Adrenal gland (tissue), 19 donors: ENCODE measurements at places on chromosomes 1 and 21.

GRCh38 chr1:1407636-1408318 lies 684 bp upstream of the MRPL20 start:
- peak overlapping the region; percentile 82 for H3K4me3 ChIP-seq
- H3K4me1 ChIP-seq, result peaks cover 24% of the 10 kb centered on the region
- H3K27ac ChIP-seq, result peak overlapping the region; percentile 69
- H3K27me3 ChIP-seq, result no peaks in the 10 kb centered on the region

- H3K4me3 ChIP-seq, result no peak overlapping the region
- no peaks in the 10 kb centered on the region for H3K36me3 ChIP-seq
- no peaks in the 10 kb centered on the region for H3K4me1 ChIP-seq
Observed at GRCh38 chr1:228075801-228076271, 6.7 kb upstream of the ARF1 start.

DNA sequence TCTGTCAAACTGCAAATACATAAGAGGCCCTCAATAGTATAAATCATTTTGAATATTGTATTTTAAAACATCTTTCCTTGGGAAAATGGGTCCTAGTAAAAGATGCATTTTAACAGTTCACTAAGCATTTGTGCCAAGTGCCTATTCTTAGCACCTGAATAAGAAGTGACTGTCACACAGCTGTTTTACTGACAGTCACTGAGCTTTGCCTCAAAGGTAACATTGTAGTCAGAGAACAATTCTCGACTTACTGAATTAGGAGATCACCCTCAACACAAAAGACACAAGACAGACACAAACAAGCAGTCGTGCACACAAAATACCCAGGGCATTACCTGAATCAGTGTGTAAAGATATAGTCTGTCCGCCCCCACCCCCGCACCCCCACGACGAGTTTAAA lies 408 bp downstream of the ESRRG start:
- DNase-seq, result no peak
- no peaks in the 10 kb centered on the region for H3K27me3 ChIP-seq
- H3K4me1 ChIP-seq, result no peaks in the 10 kb centered on the region
- H3K36me3 ChIP-seq, result no peaks in the 10 kb centered on the region
- no peak overlapping the region for H3K4me3 ChIP-seq

DNA sequence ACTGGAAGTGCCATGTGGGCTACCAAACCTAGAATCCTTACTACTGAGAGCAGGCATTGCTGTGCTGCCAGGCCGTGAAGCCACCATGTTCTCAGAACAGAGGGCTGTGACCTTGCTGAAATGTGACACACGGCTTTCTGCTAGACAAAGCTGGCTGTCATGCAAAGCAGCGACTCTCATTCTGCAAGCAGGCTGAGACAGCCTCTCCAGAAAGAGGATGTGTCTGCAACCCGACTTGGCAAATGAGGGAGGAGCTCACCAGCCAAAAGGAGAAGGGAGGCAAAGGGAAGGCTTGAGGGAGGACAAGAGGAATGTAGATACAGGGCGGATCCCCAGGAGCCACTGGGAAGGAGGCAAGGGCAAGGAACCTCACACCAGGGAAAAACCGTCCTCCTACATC lies 85.7 kb upstream of the KRTAP19-8 start:
- no peak overlapping the region for H3K27ac ChIP-seq
- H3K36me3 ChIP-seq, result no peaks in the 10 kb centered on the region
- no peaks in the 10 kb centered on the region for H3K27me3 ChIP-seq
- DNase-seq, result peak; percentile 37

- H3K27ac ChIP-seq, result no peak within 1 kb of the TSS
- peaks cover 4% of the 10 kb centered on the region for H3K4me1 ChIP-seq
- H3K36me3 ChIP-seq, result no peaks in the 10 kb centered on the region
- no peaks in the 10 kb centered on the region for H3K27me3 ChIP-seq
- DNase-seq, result peak; percentile 53
- peak within 1 kb of the TSS; percentile 38 for H3K4me3 ChIP-seq
Observed at GRCh38 chr1:32900956-32901822, at the start of gene TMEM54. TSS of gene TMEM54 (minus strand) at chr1:32901389. CDS start at chr1:32901238, 151 bp downstream.

- H3K27me3 ChIP-seq, result no peaks in the 10 kb centered on the region
- H3K36me3 ChIP-seq, result no peaks in the 10 kb centered on the region
Observed at GRCh38 chr1:60763741-60764140, 318.6 kb upstream of the NFIA start.

DNA sequence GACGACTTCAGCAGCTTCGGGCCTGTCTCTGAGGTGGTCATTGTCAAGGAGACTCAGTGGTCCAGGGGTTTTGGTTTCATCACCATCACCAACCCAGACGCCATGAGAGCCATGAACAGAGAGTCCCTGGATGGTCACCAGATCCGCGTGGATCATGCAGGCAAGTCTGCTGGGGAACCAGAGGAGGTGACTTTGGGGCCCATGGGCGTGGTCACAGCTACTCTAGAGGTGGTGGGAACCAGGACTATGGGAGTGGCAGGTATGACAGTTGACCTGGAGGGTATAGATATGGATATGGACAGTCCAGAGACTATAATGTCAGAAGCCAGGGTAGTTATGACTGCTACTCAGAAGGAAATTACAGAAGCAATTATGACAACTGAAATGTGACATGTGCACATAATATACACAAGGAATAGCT lies 19.3 kb upstream of the METTL13 start:
- H3K27ac ChIP-seq, result no peak overlapping the region
- H3K4me3 ChIP-seq, result no peak overlapping the region
- no peaks in the 10 kb centered on the region for H3K27me3 ChIP-seq
- H3K4me1 ChIP-seq, result no peaks in the 10 kb centered on the region
- H3K36me3 ChIP-seq, result no peaks in the 10 kb centered on the region
- no peak for DNase-seq

GRCh38 chr1:3653286-3653618 lies 936 bp downstream of the TP73 start:
- no peak for DNase-seq
- peaks cover 7% of the 10 kb centered on the region for H3K4me1 ChIP-seq
- no peaks in the 10 kb centered on the region for H3K36me3 ChIP-seq
- H3K27me3 ChIP-seq, result peaks cover 38% of the 10 kb centered on the region
- H3K27ac ChIP-seq, result no peak overlapping the region

GRCh38 chr1:24263211-24263610 lies 55.9 kb upstream of the GRHL3 start:
- no peaks in the 10 kb centered on the region for H3K27me3 ChIP-seq
- DNase-seq, result no peak
- no peak overlapping the region for H3K27ac ChIP-seq
- no peaks in the 10 kb centered on the region for H3K4me1 ChIP-seq
- no peak overlapping the region for H3K4me3 ChIP-seq

DNA sequence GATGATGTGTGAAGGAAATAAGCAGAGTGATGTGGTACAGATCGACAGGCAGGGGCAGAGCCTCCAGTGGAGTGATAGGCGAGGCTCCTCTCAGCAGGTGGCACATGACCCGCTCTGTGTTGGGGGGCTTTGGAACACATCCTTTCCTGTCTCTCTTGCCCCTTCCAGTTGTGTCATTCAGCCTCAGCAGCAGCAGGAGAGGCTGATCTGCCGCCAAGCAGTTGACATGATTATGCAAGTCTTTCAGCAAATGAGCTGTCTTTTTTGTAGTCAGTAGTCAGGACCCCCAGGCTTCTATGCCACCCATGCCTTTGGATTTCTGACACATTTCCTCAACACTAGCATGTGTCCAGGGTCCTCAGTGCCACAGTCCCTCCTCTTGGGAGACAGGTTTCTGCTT lies 307.1 kb upstream of the C1orf174 start:
- no peaks in the 10 kb centered on the region for H3K36me3 ChIP-seq
- H3K4me3 ChIP-seq, result no peak overlapping the region
- H3K27me3 ChIP-seq, result no peaks in the 10 kb centered on the region
- no peak for DNase-seq
- no peak overlapping the region for H3K27ac ChIP-seq
